ENCODE measurements at places on chromosomes 2 and 18.

- peak; percentile 73 for DNase-seq
Observed at GRCh38 chr2:68741238-68741637, 6.6 kb downstream of the ARHGAP25 start.

DNA sequence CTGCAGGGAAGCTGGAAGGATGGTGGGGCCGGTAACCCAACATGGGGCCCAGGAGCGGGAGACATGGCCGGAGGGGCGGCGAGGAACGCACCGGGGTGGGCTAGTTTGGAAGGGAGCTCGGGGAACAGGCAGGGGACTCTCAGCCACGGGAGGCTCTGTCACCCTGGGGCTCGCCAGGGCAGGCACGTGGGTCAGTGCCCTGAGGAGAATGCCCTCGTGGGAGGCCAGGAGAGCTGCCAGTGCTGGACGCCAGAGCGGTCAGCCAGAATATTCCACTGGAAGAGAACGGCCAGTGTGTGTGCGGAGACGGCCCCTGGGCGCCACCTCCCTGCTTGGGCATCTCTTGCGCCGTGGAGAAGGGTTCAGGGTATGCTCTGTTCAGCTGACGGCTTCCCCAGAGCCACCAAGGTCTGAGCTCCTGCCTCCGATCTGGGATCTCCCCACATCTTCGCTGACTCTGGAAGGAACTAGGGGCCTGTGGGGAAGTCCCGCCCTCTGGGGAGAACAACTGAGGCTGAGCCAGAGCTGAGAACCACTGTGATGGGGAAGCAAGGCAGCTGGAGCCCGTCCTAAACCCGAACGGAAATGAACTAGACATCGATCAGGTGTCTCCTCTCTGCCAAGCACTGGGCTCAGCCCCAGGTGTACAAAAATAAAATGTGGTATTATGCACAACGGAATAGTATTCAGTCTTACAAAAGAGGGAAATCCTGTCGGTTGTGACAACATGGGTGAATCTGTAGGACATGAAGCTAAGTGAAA is 49.3 kb downstream of the TNP1 start:
- no peak for DNase-seq

DNA sequence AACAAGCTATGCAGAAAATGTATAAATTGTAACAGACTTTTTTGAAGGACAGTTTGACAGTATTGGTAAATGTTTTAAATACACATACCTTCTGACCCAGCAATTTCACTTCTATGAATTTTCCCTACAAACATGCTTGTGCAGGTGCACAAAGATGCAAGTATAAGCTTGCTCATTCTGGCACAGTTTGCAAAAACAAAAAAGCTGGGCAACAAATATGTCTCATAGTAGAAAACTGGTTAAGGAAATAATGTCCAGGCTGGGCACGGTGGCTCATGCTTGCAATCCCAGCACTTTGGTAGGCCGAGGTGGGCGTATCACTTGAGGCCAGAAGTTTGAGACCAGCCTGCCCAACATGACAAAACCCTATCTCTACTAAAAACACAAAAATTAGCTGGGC is 96.9 kb upstream of the NEDD4L start:
- DNase-seq = no peak

GRCh38 chr2:8442833-8443486 is 238.9 kb upstream of the ID2 start:
- DNase-seq = no peak

GRCh38 chr2:169828141-169828811 is 1.0 kb downstream of the UBR3 start:
- DNase-seq = peak; percentile 22

- no peak for DNase-seq
Observed at GRCh38 chr18:6022845-6023244, 127.5 kb upstream of the TMEM200C start.

Measured in inflammatory macrophage treated with lipopolysaccharide for 4 hours (primary cell).